A549 treated with CpdA at 1 μM for 4 hours (cell line): ENCODE measurements at places on chromosomes 1 and 21. TPM values are rescaled to one million over a fixed set of nuclear protein-coding genes. Genes with fewer than 3 reads are reported as not detected.

The CLCA4 gene
- not detected in 5 replicates for total RNA-seq

The LCE5A gene
- 0.18 TPM in 1 of 5 replicates, not detected in the others for total RNA-seq

The NR1I3 gene
- total RNA-seq = 0.03 TPM in 1 of 5 replicates, not detected in the others

The ASPM gene
- 19.9 to 24.4 TPM (median 24.1 TPM) in 5 replicates for total RNA-seq

The SPATA21 gene
- total RNA-seq = 0.06 to 0.12 TPM (median 0.09 TPM) in 4 of 5 replicates, not detected in the other

The TMEM269 gene
- total RNA-seq = 0.07 to 0.40 TPM (median 0.10 TPM) in 4 of 5 replicates, not detected in the other

The AIM2 gene
- not detected in 5 replicates for total RNA-seq

The TGFB2 gene
- total RNA-seq = 23.7 to 31.9 TPM (median 27.5 TPM) in 5 replicates

The ZC3H11A gene
- total RNA-seq = 42.4 to 59.1 TPM (median 45.0 TPM) in 5 replicates

The S100A16 gene
- 412 to 491 TPM (median 455 TPM) in 5 replicates for total RNA-seq

The LCE2B gene
- not detected in 5 replicates for total RNA-seq

The MAP7D1 gene
- total RNA-seq = 103 to 127 TPM (median 117 TPM) in 5 replicates
